ENCODE measurements at places on chromosomes 1 and 21.
A peak's percentile ranks its signal among the peaks of the same experiment; 100 is the strongest.

GRCh38 chr1:2258996-2259395 is 30.9 kb downstream of the SKI start:
- DNase-seq: no peak

- DNase-seq: no peak
Measured at GRCh38 chr1:59481881-59482505, 185.1 kb downstream of the FGGY start.

DNA sequence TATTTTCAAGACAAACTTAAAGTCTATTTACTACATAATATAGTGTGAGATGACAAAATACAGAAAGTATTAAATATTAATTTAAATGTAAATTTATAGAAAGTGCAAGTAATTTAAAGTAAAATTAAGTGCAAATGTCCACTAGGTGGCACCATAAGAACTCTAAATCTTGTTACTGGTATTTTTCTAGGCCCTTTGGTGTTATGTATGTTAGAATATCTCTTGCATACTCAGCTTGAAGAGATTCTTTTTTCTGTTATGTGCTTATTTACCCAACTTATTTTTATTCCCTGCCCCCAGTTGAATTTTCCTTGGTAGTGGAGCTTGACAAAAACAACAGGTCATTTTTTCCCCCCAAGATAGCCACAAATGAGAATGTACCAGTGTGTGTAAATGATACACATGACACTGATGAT is 71.5 kb downstream of the RPS6KC1 start:
- DNase-seq: peak; percentile 80

DNA sequence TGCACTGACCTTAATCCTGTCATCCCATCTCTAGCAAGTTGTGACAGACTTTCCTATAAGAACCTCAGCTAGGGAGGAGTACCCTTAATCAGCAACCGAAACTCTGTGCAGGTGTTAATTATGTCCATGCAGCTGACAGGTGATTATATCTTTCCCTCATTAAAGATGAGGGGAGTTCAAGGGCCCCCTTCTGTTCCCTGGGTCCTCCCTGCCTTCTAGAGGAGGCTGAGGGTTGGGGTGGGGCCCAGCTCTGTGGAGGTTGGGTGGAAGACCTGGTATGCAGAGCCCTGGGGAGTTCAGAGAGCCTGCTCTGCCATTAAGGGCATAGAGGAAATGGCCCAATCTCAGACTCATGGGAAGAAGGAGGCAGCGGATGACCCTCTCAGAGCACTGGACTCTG is 35.6 kb upstream of the CRNN start:
- no peak for DNase-seq

GRCh38 chr1:175579956-175580750 is 163.2 kb downstream of the TNR start:
- DNase-seq: no peak

DNA sequence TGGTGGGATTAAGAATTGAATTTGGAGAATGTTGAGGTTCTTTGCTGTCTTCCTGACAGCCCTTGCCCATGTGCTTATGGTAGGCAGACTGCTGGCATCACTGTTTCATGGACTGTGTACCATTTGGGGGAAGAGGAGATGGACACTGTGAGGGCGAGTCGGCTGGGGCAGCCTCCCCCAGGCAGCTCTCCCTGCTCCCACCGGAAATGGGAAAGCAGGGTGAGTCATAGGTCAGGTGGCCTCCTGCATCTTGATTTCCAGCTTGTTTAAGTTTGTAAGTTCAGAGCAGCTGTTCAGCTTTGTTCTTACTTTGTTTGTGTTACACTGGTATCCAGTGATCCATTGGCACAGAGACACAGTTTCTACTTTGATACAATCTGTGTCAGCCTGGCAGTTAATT is 87.2 kb upstream of the CNIH3 start:
- no peak for DNase-seq

DNA sequence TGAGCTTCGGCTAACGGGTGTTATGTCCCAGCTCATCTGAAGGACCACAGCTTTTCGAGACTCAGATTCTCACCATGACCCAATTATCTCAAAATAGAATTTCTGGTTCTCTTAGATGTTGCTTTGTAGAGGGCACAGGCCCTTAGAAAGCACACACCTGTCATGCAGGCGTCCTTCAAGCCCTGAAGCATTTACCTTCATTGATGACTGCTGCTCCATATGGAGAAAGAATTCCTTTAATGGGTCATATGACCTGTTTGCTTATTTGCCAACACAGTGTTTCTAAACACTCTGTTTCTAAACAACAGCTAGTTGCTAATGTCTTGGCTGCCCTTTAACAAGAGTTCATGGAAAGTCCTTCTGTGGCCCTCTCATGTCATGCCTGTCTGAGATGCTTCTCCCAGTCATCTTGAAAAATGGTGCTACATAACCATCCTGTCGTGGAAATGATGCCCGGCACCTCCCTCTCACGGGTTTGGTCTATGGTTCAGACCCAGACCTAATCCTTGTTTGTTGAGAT is 495.7 kb downstream of the KIF26B start:
- DNase-seq: no peak

DNA sequence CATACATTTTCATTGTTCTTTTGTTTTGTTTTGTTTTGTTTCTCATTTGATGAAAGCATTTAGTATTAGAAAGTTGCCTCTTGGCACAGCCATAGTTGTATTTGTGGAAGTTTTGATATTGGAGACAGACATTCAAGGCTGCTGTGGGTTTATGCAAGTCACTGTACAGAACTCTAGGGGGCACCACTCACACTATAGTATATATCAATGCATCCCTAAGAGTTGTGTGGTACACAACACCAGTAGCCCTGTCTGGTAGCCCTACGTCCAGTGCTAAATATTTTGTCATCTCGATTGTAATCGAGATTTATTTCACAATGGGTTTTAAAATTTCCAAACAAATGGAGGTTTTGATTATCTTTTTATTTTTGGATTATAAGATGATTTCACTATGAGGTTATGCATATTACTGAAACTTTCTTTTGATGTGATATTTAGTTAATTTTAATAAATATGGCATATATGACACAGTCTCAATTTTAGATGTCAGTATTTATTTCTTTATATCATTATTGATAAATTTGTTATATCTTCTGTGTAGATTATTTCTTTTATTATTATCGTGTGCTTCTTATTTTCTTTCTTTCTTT is 112.2 kb downstream of the NR5A2 start:
- peak; percentile 46 for DNase-seq

DNA sequence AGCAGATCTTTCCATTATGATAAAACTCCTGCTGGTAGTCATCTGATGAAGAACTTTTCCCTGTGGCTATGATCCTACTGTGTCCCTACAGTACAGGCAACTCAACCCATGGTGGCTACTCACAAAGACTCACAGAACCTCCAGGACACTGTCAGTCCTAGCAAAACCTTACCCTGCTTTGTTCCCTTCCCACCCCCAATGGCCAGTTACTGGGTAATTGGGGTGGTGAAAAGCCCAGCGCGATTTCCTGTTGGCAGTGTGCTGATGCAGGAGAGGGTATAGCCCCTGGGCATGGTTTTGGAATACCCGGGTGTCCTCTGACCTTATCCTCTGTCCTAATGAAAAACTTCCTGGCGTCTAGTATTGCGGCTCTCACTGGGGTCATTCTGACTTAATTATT is 533 bp upstream of the RGL1 start:
- no peak for DNase-seq

GRCh38 chr1:234586892-234587485 is 23.0 kb downstream of the IRF2BP2 start:
- DNase-seq: no peak

GRCh38 chr1:209655411-209656231 is 3.4 kb upstream of the LAMB3 start:
- no peak for DNase-seq

- DNase-seq: peak; percentile 78
Measured at GRCh38 chr1:169348383-169349036, 19.1 kb downstream of the NME7 start.

DNA sequence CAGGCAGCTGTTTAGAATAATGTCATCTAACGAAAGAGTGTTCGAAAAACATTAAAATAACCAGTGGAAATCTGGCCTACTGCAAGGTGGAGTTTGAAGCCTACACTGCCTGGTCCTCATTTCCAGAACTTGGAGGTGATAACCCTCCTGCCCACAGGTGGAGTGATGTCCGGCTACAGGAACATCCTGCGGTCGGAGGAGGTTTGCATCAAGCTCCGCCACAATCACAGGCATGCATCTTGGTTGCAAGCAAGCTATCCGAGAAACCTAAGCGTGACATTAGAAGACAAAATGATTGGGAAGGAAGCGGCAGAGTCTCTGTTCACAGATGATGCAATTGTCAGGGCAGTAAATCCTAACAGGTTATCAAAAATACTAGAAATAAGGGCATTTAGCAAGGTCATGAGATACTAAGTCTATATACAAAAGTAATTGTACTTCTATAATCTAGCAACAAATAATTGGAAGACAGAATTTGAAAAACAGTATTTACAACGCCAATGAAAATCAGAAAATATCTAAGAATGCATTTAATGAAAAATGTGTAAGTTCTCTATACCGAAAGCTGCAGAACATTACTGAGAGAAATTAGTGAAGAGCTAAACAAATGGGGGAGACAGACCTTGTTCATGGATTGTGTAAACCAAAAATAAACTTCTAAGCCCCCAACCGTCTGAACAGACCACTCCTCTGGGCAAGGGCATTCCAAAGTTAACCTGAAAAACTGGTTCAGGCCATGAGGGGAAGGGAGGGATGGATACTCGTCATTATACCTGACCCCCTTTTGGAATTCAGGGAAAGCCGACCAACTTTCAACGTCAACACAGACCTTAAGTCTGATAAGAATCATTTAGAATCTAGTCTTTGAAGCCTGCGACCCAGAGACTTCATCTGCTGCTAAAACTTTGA is 4.7 kb upstream of the SLC19A1 start:
- DNase-seq: no peak

- DNase-seq: no peak
Measured at GRCh38 chr1:107496002-107496401, 355.2 kb downstream of the NTNG1 start.

GRCh38 chr1:196143602-196144342 is 464.5 kb downstream of the KCNT2 start:
- DNase-seq: no peak

DNA sequence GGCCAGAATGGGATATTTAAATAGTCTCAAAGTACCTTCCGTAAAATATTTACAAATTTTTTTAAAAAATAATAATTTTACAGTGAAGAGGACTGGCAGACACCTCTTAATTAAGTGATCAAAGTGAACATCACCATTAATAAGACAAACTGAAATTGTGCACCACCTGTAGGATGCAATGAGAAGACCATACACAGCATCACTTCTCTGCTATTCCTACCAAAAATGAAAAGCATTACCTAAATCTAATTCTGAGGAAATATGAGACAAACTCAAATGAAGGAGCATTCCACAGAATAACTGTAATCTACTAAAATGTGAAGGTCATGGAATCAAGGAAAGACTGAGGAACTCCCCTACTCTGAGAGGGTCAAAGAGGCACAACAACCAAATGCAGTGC is 68.2 kb upstream of the PRDX6 start:
- DNase-seq: no peak

DNA sequence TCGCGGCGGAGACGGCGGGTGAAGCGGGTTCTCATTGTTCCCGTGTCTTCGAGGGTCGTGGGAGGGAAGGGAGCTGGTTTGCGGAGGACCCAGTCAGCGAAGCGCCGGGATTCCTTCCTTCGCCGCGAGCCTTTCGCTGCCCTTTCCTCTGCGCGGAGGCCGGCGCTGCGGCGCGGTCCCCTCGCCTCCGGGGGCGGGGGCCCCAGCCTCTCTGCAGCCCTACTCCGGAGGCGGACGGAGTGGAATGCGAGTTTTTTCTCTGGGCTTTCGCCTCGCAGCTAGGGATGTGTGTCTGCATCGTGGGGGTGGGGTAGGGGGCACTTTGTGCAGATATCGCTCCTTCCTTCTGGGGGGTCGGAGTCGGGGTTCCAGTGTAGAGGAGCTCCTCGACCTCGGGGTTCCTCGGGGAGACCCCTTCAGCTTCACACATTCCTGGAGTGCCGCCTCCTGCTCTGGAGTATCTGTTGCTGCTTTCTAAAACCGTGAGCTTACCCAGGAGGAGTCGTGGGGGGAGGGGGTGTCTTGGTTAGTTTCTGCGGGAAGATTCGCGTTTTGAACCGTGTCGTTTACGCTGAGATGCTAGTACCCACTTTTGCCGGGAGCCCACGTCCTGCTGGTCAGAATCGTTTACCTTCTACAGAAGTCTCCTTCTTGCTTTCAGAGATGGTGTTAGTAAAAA is 595 bp downstream of the RNF2 start:
- DNase-seq: peak; percentile 20

DNA sequence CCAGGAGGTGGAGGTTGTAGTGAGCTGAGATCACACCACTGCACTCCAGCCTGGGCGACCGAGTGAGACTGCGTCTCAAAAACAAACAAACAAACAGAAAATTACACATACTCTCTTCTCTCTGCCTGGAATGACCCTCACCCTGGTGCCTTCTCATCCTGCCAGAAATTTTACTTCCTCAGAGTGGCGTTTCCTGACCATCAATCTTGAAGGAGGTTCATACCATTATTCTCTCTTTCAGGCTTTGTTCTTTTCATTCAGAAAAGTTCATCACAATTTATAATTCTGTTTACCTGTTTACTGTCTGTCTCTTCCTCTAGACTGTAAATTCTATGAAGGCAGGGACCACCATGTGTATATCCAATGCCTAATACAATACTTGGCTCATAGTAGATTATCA is 79.3 kb downstream of the RPS6KA1 start:
- no peak for DNase-seq

DNA sequence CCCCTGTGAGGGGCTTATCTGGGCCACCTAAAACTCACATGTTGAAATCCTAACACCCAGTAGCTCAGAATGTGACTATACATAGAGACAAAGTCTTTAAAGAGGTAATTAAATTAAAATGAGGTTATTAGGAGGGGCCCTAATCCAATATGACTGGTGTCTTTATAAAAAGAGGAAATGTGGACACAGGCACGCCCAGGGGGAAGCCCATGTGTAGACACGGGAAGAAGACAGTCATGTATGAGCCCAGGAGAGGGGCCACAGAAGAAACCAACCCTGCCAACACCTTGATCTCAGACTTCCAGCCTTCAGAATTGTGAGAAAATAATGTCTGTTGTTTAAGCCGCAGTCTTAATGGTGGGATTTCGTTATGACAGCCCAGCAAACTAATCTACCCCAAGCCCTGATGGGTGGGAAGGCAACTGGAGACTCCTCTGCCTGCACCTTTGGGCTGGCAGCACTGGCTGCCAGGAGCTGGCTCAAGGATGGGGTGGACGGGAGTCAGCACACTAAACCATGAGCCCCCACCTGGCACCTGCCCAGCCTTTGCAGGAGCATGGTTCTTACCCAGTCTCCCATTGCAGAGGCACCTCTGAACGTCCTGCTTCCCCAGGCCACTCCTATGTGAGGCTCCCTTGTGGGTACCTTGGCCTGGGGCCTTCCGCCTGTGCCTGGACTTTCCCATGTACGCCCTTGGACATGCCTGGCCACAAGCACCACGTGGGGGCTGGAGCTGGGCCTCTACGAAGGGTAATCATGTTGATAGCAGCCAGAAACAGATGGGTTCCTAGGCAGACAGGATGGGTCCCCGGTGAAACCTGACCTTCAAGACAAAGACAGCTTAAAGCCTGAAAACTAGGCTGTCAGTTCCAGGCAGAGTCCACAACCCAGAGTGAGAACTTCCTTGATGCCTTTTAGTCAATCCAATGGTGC is 57.1 kb upstream of the DMRTB1 start:
- DNase-seq: no peak

- DNase-seq: no peak
Measured at GRCh38 chr21:39604951-39605350, 7.8 kb upstream of the B3GALT5 start.

All from pons (tissue), 1 donor.